GM04504 (cell line): ENCODE measurements at places on chromosomes 16 and 17.

GRCh38 chr16:87723226-87723623 lies 42.6 kb downstream of the KLHDC4 start:
- peak; percentile 53 for DNase-seq

DNA sequence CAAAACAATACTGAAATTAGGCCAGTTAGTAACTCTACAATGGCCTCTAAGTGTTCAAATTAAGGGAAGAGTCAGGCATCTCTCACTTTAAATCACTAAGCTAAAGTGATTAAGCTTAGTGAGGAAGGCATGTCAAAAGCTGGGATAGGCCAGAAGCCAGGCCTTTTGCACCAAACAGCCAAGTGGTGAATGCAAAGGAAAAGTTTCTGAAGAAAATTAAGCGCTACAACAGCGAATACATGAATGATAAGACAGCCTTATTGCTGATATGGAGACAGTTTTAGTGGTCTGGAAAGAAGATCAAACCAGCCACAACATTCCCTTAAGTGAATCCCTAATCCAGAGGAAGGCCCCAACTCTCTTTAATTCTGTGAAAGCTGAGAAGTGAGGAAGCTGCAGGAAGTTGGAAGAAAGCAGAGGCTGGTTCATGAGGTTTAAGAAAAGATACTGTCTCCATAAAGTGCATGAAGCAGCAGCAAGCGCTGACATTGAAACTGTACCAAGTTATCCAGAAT lies 12.1 kb downstream of the RFWD3 start:
- DNase-seq: no peak

- no peak for DNase-seq
Observed at GRCh38 chr16:4247460-4247784, 5.5 kb upstream of the SRL start.

- DNase-seq: no peak
Observed at GRCh38 chr16:5639531-5639930, 541.9 kb upstream of the EEF2KMT start.

DNA sequence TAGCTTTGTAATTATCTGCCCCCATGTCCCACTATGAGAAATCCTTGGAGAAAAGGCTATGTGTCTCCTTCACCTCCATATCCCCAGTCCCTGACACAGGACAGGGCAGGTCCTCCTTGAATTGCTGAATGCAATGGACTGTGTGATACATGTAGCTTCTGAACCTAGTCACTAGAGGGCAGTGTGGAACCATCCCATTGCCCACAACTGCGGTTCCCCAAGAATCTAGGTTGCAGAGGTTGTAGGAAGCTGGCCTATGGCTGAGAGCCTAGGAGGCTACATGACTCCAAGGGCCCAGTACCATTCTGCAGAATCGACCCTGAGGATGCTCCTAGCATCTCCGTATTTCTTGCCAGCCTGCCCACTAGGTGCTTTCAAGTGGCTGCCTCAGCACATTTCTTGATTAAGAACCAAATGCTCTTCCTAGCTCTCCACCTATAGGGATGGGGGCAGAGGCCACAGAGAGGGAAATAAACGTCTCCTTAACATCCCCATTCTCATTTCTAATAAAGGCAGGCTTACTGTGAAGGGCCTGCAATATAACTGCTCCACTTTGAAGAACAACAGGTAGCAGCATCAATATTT lies 394.0 kb downstream of the CA10 start:
- DNase-seq: peak; percentile 34

DNA sequence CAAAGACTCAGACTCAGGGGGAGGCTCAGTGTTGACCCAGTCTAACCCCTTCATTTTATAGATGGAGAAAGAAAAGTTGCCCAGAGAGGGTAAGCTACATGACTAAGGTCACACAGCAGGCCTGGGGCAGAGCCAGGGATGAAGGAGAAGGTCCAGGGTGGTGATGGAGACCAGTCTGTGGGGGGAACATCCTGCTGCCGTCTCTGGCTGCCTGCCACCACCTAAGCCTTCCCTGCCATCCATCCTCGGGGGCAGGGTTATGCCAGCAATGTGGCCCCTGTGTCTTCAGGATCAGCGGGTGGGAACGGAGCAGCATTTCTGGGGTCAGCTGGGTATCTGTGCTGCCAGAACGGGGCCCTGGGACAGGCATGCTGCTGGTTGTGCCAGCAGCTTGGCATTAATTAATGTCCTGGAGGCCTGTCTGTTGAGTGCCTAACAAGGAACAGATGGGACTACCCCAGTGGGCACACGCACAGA lies 5.5 kb downstream of the DOK4 start:
- no peak for DNase-seq

GRCh38 chr16:71666928-71667707 lies 41.1 kb downstream of the MARVELD3 start:
- no peak for DNase-seq

- DNase-seq: no peak
Observed at GRCh38 chr17:78913115-78913514, 10.1 kb upstream of the CEP295NL start.

DNA sequence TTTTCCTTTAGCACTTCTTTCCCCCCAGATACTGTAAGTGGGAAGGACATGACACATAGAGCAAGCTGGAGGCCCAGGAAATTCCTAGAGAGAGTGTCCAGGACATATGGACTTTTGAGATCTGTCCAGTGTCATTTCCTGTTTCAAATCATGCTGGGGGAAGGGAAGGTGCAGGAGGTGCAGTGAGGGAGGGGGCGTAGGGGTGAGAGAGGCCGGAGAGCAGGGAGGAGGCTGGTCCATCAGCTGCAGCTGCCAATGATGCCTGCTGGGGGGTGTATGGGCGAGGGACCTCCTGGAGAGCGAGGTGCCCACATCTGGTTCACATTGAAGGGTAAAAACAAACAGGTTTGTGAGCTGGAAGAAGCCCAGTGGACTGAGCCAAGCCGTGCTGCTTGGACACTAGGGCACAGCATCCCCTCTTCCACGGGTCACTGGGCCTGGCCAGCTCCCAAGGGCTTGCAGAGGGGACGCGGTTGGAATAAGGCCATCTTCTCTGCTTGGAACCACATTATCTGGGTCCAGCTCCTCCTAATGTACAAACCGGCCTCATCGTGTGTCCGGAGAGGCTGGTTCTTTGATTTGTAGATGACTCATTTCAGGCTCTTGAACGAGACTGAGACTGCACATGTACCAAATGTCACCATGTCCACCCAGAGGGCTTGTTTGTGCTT lies 70.4 kb upstream of the SMURF2 start:
- peak; percentile 78 for DNase-seq

- no peak for DNase-seq
Observed at GRCh38 chr17:1625581-1625980, 3.1 kb downstream of the SLC43A2 start.

GRCh38 chr17:2828397-2829038 lies 32.3 kb downstream of the RAP1GAP2 start:
- peak; percentile 9 for DNase-seq

DNA sequence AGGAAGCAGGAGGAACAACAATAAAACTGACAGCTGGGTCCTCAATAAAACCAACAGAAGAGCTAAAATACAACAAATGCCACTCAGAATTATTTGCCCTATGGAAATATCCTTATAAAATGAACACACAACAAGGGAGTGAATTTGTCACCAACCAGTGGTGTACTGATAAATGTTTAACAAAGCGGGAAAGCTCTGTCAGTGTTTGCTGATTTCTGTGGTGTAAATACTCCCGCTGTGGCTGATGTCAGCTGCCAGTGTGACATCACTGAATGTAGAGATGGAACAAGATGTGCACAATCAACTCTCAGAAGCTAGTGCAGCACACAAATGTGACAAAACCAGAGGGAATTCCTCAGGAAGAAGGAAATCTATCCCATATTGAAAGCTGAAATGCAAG lies 51.9 kb downstream of the CDYL2 start:
- DNase-seq: no peak

GRCh38 chr16:58678716-58679115 lies 5.9 kb downstream of the SLC38A7 start:
- no peak for DNase-seq

DNA sequence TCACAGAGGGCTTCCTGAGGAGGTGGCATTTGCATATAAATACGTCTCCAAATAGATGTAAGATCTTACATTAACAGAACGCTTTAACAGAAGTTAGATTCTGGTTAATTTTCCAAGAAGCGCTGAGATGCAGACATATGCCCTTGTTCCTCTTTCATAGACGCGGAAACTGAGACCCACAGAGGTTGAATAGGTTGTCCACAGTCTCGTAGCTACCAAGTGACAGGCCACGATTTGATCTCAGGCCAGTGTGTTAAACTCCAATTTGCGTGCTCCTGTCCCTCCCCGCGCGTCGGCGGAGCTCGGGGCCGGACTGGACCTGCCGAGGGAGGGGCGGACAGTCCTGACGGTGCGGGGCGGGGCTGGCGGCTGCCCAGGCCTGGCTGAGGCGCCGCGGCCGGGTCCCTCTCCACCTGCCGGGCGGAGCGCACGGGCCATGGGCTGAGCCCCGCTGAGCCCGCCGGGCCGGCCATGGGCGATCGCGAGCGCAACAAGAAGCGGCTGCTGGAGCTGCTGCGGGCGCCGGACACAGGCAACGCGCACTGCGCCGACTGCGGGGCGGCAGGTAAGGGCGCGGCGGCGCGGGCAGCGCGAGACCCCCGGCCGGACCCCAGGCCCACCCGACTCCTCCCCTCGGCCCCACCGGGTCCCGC lies at the start of gene ADAP2:
Gene ADAP2 (plus strand): TSS at position 402 of the 653 bp plus-strand sequence. CDS start 70 bp downstream, at position 472.
- no peak for DNase-seq

DNA sequence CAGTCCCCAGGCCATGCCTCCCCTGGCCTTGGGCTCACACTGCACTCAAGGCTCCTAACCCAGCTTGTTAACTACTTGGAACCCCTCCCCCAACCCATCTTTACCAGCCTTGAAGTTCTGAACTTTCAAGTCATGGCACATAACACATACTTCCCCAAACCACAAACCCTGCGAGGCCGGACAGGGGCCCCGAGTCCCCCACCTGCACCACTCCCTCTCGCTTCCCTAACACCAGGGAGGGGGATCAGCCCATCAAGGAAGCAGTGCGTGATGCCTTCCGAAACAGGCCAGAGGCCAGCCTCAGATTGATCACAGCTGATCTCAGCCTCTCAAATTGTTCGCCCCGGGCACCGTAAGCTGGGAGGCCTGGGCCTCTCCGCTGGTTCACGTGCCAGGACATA lies 3.0 kb upstream of the NLRC3 start:
- no peak for DNase-seq

DNA sequence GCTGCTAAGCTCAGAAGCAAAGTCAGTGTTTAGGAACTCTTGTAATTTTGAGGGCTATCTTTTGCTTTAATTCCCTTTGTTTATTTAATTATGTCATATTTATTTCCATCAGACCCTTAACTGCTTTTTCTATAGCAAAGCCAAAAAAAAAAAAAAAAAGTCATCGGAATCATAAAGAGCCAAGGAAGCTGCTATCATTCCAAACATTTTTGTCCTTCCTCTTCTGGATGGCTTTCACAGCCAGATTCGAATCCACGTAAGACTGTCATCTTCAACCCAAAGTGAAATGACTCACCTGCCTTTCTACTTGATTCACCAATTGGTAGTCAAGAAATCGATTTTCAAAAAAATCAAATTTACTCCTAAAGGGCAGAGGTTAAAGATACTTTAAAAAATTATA lies 38.4 kb downstream of the WIPI1 start:
- no peak for DNase-seq

- DNase-seq: no peak
Observed at GRCh38 chr17:17226451-17227265, 10.3 kb downstream of the FLCN start.

GRCh38 chr16:48950184-48950583 lies 331.5 kb downstream of the CBLN1 start:
- peak; percentile 35 for DNase-seq

DNA sequence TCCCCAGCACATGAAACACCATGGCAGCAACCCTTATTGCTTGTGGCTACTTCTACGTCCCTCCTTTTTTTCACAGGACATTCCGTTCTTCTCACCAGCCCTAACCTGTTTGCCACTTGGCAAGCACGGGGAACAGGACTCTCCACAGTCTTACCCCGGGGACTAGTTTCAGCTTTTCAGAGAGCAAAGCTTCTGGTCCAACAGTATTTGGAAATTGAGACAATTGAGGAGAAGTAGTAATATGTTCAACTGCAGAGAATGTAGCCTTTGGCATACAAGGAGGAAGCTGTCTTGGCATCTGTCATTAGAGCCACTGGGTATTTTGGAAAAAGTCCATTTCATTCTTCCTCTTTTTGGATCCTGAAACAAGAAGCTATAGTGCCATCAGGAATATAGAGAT lies 65.7 kb downstream of the MAP2K6 start:
- DNase-seq: no peak

DNA sequence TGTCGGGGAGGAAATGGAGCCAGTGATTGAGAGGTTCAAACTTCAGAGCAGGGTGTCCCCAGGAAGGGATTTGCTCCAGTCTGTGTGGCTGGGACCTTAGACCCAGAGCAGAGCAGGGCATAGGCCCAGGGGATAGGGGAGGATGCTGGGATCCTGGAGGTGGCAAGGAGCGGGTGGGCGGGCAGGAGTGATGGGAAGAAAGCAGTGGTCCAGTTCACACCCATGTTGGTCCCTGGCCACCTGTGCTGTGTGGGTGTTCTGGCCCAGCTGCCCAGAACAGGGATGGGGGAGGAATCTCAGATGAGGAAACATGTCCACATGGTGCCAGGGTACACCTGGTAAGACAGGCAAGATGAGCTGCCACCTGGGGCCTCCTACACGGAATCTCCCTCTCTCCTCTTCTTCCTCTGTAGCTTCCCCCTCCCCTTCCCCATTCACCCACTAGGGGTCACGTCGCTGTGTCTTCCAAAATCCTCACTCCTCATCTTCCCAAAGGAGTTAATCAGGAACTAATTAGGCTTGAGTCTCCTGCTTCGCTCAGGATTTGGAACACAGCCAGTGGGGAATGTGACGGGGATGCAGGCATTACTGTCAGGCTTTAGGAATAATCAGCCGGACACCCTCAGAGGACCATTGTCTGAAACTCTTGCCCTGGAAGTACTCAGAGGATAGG lies 2.3 kb downstream of the BEAN1 start:
- no peak for DNase-seq
